ENCODE measurements at places on chromosomes 2 and 18.

- no peak for DNase-seq
Observed at GRCh38 chr2:25700221-25700660, 26.9 kb upstream of the DTNB start.

DNA sequence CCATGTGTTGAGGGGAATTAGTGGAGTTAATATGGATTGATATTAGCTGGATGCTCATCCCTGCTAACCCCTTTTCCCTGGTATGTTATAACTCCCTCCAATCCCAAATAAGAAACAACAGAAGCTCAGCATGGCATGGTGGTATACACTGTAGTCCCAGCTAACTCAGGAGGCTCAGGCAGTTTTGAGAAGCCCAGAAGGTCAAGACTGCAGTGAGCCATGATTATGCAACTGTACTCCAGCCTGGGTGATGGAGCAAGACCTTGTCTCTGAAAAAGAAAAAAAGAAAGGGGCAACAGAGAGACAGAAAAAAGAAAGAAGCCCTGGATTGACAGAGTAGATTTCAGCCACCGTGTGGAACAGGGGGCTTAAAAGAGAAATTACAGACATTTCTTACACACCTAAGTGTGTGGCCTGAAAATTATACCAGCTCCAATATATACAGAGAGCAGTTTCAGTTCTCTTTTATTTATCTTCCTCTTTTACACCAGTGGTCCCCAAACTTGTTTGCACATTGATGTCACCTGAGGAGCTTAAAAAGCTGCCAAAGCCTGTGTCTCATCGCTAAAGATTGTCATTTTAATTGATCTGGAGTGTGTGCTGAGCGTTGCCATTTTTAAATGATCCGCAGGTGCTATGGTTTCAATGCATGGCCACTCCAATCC, 203.6 kb downstream of the UBE2E3 start:
- no peak for DNase-seq

GRCh38 chr2:234630801-234631261, 133.9 kb upstream of the ARL4C start:
- DNase-seq: no peak

GRCh38 chr18:35511428-35511827, 13.7 kb upstream of the INO80C start:
- no peak for DNase-seq

- DNase-seq: peak; percentile 40
Observed at GRCh38 chr18:9147440-9148202, 11.0 kb downstream of the ANKRD12 start.

- DNase-seq: no peak
Observed at GRCh38 chr2:36461039-36461681, 105.6 kb downstream of the CRIM1 start.

GRCh38 chr18:51569153-51569552, 371.7 kb upstream of the MEX3C start:
- DNase-seq: no peak

DNA sequence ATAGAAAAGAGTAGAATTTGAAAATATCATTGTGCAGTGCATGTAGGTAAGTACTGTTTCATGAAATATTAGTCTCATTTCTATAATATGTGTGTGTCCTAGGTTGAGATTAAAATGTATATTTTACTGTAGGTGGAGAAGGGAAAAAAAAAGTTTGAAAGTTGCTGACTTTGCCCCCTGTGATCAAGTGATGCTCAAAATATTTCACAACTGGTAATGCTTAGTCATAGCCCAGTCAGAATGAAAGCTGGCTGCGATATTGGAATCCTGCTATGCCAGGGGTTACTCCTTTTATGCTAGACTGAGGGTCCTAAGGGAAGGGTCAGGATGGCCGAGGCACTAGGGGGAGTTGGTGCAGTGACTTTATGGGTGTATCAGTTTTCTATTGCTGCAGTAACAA, 19.5 kb upstream of the CFAP36 start:
- no peak for DNase-seq

DNA sequence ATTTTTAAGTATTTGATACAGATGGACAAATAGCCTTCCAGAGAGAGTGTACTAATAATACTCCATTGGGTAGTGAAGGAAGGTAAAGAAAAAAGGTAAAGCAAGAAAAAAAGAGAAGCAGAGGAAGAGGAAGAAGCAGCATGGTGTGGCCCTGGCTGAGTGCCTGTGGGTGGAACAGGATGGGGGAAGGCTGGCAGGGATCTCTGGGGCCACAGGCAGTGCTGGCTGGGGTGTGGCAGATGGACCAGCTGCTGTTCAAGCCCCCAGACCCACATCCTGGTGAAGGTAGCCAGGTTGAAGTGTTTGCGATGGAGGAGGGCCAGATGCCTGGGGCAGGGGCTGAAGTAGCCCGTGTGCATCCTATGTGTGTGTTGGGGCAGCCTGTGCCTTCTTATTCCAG, 79.0 kb downstream of the DYSF start:
- no peak for DNase-seq

GRCh38 chr2:209534228-209534627, 110.4 kb downstream of the MAP2 start:
- no peak for DNase-seq

Data from posterior cingulate gyrus (tissue), 11 donors.